ENCODE measurements at places on chromosomes 2 and 18.

DNA sequence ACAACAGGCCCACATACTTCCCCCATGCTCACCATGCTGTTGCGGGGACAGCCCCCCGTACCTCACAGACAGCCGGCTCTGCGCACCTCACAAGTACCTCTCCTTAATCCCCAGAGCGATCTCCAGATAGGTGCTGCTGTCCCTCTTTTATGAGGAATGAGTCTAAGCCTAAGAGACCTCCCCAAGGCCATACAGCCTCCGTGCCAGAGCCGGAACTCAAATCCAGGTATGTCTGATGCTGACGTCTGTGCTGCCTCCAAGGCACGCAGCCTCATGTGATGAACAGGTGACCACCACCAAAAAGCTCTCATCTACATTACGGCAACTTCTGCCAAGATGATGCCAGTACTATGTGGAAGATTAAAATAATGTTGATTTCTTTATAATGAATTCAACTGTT lies 85.2 kb downstream of the EIPR1 start:
- no peak for DNase-seq

GRCh38 chr2:202555356-202555755 lies 79.4 kb upstream of the FAM117B start:
- DNase-seq: peak; percentile 13

DNA sequence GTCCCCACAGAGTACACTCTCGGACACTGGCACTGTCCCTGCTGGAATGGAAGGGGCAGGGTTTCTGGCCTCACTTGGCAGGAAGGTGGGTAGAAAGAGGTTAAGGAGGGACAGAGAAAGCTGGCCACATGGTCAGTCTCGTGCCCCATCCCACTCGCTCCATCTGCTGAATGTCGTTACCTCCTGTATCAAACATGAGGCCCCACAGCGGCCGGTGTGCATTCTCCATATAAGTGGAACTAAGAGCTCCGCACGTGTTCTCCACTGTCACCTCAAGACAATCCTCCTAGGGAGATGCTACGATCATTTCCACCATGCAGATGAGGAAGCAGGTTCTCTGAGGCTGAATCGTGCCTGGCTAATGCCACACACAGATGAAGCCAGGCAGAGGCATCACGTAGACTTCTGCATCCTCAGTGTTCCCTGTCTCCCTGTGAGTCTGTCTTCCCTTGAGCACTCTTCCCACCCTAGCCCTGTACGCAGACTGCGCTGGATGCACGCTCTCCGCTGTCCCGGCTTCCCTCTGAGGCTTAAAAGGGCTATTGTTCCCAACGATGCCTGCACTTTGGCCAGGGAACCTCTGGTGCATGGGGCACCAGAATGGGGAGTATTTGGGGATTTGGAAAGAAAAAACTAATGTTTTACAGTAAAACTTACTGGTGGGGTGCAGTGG lies 35.1 kb downstream of the MAL start:
- no peak for DNase-seq

- DNase-seq: no peak
Observed at GRCh38 chr18:48993586-48993985, 42.8 kb upstream of the SMAD7 start.

- no peak for DNase-seq
Observed at GRCh38 chr2:191693166-191693565, 15.2 kb downstream of the NABP1 start.

DNA sequence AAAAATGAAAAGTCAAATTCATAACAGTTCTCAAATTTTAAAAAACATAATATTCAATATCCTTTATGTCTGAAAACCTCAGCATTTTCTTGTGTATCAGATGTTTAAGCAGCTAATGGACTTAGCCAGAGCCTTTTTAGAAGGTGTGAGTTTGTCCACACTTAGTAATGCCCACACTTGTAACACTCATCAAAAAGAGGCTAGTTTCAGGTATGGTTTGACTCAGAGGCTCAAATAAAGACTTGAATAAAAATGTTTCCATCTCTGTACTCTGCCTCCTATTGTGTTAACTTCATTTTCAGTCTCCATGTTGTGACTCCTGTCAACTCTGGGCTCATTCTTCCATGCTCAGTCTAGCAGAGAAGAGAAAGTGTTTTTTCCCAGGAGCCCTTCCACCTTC lies 311.6 kb downstream of the IRS1 start:
- no peak for DNase-seq

GRCh38 chr2:43605079-43605655 lies 9.3 kb upstream of the THADA start:
- peak; percentile 23 for DNase-seq

DNA sequence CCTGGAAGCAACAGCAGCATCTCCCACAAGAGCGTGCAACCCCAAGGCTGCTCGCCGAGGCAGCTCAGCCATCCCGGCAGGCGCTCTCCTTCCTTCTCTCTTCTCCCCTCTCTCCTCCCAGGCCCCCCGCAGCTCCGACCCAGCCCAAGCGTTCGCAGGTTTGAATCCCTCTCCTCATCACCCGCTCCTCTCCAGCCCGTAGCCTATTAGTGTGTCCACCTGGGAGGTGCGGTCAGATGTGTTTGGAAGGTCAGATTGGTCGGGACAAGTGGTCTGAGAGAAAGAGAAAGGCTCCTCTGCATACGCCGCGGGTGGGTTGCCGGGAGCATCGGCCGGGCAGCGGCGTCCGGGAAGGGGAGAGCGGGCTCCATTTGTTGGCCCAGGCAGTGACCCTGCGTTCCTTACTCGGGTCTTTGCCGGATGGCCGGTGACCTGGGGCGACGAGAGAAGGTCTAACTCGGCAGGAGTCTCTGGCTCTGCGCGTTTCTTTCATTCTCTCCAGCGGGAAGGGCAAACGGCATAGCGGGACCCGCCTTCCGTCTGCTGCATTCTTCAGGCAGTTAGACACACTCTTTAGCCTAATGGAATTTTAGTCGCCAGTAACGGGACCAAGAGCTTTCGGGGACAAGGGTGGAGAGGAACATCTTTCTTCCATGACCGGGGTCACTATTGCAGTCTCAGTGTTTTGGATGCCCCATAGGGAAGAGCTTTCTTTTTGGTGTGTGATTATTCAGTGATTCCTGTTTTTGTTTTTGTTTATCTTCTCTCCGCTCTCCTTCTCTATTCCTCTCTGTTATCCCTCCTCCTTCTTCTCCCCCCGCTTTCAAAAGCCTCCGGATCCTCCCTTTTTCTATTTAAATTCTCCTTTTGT lies 1.1 kb upstream of the TMEFF2 start:
- peak; percentile 4 for DNase-seq

DNA sequence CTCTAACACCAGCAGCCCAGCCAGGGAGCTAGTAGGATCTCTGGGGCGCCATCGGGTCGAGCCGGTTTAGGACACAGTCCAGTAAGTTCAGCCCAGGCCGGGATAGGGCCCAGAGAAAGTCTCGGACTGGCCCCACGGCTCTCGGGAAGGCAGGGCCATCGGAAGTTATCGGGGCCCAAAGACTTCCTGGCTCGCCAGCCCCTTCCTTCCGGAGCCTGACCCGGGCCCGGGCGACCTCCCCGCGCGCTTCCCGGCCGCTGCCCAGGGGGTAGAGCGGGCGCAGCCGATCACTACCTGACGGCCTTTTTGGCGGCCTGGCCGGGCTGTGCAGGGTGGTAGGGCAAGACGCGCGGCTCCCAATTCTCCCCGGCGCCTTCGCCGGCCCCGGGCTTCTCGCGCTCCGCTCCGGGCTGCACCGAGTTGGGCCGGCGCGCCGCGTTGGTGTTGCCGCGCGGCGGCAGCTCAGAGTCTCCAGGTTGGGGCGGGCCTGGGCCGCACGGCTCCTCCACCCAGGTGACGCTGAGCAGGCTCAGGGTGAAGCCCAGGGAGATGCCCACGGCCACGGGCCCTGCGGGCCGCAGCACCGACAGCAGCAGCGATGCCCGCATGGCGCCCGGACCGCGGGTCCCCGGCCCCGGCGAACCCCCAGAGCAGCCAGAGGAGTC lies 546 bp downstream of the CHPF start:
- DNase-seq: no peak

- DNase-seq: no peak
Observed at GRCh38 chr2:134276381-134277172, 22.7 kb downstream of the MGAT5 start.

- DNase-seq: no peak
Observed at GRCh38 chr2:240519396-240520129, 38.2 kb downstream of the ANKMY1 start.

GRCh38 chr2:74372674-74373073 lies 7.4 kb downstream of the DCTN1 start:
- no peak for DNase-seq

DNA sequence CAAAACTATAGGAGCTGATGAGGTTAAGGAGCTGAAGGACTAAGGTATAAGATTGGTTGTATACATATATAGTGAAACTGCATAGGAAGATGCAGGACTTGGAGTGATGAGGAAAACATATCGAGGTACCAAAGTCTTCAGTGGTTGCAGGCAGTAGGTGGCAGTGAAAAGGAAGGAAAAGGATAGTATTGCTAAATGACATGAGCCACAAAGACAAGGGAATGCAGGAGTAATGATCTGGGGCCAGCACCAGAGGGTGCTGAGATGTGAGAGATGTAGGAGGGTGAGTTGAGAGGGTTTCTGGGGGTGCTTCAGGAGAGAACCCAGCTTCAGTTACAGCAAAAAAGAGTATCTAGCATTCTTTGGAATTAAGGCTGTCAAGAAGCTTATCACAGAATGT lies 172.2 kb upstream of the MYO3B start:
- no peak for DNase-seq

DNA sequence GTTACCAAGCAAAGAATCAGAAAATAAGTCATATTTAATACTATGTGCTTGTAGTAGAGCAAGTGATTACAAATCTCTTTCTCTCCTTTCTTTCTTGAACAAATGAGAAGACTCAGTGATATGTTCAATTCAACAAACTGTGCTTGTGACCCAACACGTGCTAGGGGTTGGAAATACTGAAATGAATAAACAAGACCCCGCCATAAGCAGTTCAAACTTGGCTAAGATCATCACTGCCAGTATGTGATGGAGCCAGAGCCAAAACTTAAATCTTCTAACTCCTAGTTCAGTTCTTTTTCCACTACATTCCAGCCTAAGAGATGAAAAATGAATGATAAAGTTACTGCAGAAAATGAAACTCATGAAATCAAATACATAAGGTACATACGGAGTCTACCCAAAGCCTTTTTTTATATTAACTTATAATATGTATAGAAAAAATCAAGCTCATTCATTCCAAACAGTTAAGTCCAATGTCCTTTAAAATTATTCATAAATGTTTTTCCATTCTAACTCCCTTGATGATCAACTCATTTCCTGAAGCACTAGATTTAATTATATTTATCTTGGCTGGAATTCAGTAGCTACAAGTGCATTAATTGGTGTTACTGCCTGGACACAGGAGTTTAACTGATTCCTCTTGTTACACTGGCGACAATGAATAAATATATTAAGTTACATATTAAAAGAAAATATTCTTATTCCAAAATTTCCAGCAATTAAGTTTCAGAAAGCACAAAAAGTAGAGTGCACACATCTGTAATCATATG lies 36.0 kb downstream of the GALNT3 start:
- no peak for DNase-seq

GRCh38 chr2:9844036-9844483 lies 786 bp downstream of the TAF1B start:
- DNase-seq: peak; percentile 13

Measured in stimulated activated naive CD8-positive, alpha-beta T cell treated with anti-CD3 and anti-CD28 coated beads, Interleukin-15, Interleukin-2, amounts not matched to agents 100 U/mL and 50 U/mL, for 24 hours (primary cell).